Activated T-helper 1 cell treated with anti-CD3 and anti-CD28 coated beads, Interleukin-12 subunit alpha, Interleukin-12 subunit beta, Interleukin-2, Interleukin-4 antibody, amounts not matched to agents 30 ng/mL and 10 ng/mL and 1 ng/mL, durations not matched to agents 14 hours and 24 hours and 36 hours (primary cell): ENCODE measurements at places on chromosomes 11 and 22.

DNA sequence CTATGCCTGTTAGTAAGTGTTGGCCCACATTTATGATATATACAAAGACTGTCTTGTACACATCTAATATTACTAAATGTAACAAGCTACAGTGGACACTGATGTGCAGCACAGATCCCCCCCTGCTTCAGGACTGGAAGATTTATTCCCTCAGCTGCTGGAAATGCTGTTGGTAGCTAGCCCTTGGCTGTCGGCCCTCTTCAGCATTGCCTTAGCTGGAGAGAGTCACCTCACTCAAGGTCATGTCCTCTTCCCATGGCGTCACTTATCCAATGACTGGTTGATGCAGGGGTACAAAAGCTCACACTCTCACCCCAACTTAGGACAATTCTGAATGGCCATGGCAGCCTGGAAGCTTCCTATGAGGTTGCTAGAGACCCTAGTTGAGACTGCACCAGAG, 312.7 kb downstream of the SOX6 start:
- H3K36me3 ChIP-seq = no peaks in the 10 kb centered on the region
- no peak overlapping the region for H3K27ac ChIP-seq

DNA sequence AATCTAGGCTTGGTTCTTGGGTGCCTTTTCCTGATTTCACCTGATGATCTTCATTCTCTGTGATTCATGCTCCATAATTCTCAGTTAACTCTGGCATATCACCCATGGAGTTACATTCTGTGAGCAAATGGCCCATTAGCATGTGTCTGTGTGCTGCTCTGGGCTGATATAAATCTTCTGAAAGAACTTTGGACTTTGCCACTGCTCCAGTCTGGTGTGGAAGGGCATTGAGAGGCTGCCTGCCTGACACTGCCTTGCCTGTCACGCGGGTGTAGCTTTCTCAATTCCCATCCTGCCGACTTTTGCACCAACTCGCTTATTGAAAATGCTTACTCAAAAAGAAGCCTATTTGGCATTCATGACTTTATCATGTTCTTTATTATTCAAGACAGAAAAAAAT, 42.2 kb downstream of the FAT3 start:
- no peaks in the 10 kb centered on the region for H3K4me1 ChIP-seq
- no peak overlapping the region for H3K4me3 ChIP-seq
- no peak overlapping the region for H3K27ac ChIP-seq
- H3K27me3 ChIP-seq = no peaks in the 10 kb centered on the region
- DNase-seq = no peak
- H3K36me3 ChIP-seq = no peaks in the 10 kb centered on the region

DNA sequence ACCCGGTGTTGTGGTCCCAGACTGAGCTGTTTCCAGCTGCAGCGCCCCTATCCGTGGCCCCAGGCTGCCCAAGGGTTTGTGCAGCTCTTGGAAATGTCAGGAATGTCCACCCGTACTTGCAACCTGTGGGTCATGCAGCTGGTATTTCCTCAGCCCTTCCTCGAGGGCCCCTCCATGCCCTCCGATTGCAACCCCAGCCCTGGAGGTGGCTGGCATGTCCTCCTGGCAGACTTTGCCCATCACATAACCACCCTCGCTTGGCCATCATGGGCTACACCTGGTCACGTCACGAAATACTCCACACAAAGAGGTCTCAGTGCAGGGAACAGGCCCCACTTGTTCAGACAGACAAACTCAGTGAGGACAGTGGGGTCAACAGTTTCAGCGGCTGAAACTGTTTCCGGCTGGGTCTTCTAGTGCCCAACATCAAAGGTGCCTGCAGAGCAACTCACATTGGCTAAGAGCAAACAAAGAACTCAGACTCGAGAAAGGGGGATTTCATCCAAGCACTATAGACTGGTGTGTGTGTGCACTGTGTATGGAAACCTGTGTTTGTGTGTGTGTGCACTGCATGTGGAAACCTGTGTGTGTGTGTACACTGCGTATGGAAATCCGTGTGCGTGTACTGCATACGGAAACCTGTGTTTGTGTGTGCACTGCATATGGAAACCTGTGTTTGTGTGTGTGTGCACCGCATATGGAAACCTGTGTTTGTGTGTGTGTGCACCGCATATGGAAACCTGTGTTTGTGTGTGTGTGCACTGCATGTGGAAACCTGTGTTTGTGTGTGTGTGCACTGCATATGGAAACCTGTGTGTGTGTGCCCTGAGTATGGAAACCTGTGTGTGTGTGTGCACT, 72.8 kb upstream of the CCND1 start:
- no peak overlapping the region for H3K4me3 ChIP-seq
- no peak overlapping the region for H3K27ac ChIP-seq
- H3K27me3 ChIP-seq = peaks cover 2% of the 10 kb centered on the region
- H3K36me3 ChIP-seq = no peaks in the 10 kb centered on the region

- H3K27ac ChIP-seq = no peak overlapping the region
- H3K4me1 ChIP-seq = no peaks in the 10 kb centered on the region
- H3K27me3 ChIP-seq = peaks cover 6% of the 10 kb centered on the region
- no peak overlapping the region for H3K4me3 ChIP-seq
- no peak for DNase-seq
Observed at GRCh38 chr11:15289723-15290122, 175.0 kb downstream of the INSC start.

DNA sequence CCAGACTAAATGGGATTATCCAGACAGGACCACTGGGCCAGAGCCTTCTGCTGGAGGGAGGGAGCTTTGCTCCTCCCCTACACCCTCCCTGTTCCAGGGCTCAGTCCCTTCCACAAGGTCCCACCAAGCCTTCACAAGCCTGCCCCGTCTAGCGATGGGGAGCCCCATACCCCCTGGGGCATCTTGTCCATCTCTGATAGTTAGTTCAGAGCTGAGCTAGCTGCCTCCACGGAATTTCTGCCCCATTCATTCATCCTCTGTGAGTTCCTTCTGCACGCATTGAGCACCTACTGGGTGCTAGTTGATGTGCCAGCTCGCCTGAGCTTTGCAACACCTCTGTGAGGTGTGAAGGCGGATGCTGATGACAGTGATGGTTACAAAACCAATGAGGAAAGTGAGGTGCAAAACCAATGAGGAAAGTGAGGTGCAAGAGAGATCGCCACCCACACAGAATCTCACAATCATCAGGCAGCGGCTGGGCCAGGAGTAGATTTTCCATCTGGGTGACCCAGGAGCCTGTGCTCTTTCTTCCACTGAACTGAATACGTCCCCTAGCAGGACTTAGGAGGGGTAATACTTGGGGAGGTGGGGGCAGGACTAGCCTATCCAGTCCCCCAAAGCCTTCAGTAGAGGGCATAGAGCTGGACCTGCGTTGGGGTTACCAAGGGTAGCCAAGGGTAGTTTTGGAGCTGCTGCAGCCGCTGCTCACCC, 21.5 kb upstream of the CBX7 start:
- peak overlapping the region; percentile 15 for H3K4me3 ChIP-seq
- peak; percentile 29 for DNase-seq
- H3K36me3 ChIP-seq = no peaks in the 10 kb centered on the region
- peaks cover 48% of the 10 kb centered on the region for H3K4me1 ChIP-seq

GRCh38 chr11:85810871-85811611, at the start of gene SYTL2:
Gene SYTL2, minus strand, starts transcription at chr11:85811141. Its CDS starts 53,416 bp downstream, at chr11:85757725.
- H3K4me1 ChIP-seq = peaks cover 52% of the 10 kb centered on the region
- H3K4me3 ChIP-seq = peak within 1 kb of the TSS; percentile 94
- peak within 1 kb of the TSS; percentile 85 for H3K27ac ChIP-seq
- H3K27me3 ChIP-seq = no peaks in the 10 kb centered on the region

- H3K4me1 ChIP-seq = no peaks in the 10 kb centered on the region
- no peak for DNase-seq
- H3K27ac ChIP-seq = no peak overlapping the region
- H3K4me3 ChIP-seq = no peak overlapping the region
- peaks cover 3% of the 10 kb centered on the region for H3K27me3 ChIP-seq
Observed at GRCh38 chr11:11533751-11534150, 88.1 kb downstream of the GALNT18 start.
